ENCODE measurements at places on chromosomes 12 and 14. TPM values are rescaled to one million over a fixed set of nuclear protein-coding genes. Genes with fewer than 3 reads are reported as not detected.
A peak's percentile ranks its signal among the peaks of the same experiment; 100 is the strongest.

GRCh38 chr14:54919330-54919729, 16.7 kb upstream of the GCH1 start:
- H3K36me3 ChIP-seq = no peaks in the 10 kb centered on the region
- no peak overlapping the region for H3K4me3 ChIP-seq
- DNase-seq = no peak
- H3K27me3 ChIP-seq = no peaks in the 10 kb centered on the region
- no peaks in the 10 kb centered on the region for H3K4me1 ChIP-seq

GRCh38 chr14:48035836-48036235, 360.4 kb upstream of the MDGA2 start:
- H3K4me3 ChIP-seq = no peak overlapping the region
- no peaks in the 10 kb centered on the region for H3K4me1 ChIP-seq
- no peaks in the 10 kb centered on the region for H3K36me3 ChIP-seq
- no peaks in the 10 kb centered on the region for H3K27me3 ChIP-seq
- no peak overlapping the region for H3K27ac ChIP-seq

POTEM gene
- not detected for total RNA-seq

DNA sequence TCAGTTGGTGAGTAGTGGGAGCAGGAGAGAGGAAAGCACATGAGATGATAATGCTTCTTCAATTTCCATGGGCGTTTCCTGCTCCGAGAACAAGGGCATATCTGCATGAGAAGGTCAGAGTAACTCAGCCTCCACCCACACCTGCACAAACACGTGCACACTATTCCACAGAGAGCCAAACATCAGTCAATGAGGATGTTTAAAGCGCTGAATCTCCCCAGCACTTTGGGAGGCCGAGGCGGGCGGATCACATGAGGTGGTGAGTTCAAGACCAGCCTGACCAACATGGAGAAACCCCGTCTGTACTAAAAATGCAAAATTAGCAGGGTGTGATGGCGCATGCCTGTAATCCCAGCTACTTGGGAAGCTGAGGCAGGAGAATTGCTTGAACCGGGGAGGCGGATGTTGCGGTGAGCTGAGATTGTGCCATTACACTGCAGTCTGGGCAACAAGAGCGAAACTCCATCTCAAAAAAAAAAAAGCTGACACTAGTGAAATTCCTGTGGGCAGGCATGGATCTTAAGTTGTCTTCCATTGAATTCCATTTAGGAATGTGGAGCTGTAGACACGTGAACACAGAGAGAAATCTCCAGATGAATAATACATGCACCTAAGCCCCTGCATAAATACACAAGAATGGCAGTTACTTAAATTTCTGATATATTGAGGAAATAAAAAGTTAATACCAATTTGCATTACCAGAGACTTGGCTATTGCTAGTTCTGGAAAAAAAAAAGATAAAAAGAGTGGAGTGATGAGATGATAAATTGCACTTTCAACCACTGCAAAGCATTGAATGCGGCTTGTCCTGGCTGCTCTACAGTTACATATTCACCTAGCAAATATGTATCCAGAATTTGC, 1097.4 kb upstream of the TMEM132C start:
- H3K4me1 ChIP-seq = no peaks in the 10 kb centered on the region
- H3K27ac ChIP-seq = no peak overlapping the region
- no peak overlapping the region for H3K4me3 ChIP-seq

DNA sequence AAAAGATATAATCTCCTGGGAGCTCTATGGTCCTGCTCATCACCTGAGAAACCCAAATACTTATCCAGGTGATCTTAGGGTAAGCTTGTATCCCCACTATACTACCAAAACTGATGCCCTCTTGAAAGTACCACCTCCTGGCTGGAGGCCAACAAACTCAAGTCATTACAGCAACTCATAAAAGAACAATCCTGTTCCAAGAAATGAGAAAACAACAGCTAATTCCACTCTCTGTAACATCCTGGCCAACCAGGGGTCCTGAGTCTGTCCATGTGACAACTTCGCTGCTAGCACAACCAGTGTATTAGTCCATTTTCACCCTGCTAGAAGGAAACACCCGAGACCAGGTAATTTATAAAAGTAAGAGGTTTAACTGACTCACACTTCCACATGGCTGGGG, 190.0 kb upstream of the BMP4 start:
- no peak overlapping the region for H3K4me3 ChIP-seq
- no peaks in the 10 kb centered on the region for H3K27me3 ChIP-seq
- no peak overlapping the region for H3K27ac ChIP-seq
- H3K36me3 ChIP-seq = no peaks in the 10 kb centered on the region
- no peak for DNase-seq

DNA sequence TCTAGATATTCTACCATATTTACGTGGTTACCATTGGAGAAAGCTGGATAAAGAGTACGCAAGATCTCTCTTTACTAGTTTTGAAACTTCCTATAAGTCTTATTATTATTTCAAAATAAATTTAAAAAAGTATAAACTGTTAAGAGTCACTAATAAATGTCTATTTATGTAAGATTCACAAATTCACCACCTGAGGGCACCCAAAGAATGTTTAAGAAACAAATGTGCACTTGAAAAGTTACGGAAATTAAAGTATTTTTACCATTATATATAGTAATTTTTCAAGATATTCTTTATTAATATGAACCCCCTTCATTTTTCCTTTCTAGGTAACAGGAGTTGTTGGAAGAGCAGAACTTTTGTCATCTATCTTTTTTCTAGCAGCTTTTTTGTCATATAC, 11.9 kb downstream of the TMTC3 start:
- no peaks in the 10 kb centered on the region for H3K27me3 ChIP-seq
- no peak overlapping the region for H3K4me3 ChIP-seq
- H3K4me1 ChIP-seq = no peaks in the 10 kb centered on the region
- DNase-seq = no peak

GRCh38 chr14:69190191-69190590, 1.1 kb upstream of the EXD2 start:
- H3K27ac ChIP-seq = no peak overlapping the region
- H3K36me3 ChIP-seq = no peaks in the 10 kb centered on the region
- no peaks in the 10 kb centered on the region for H3K27me3 ChIP-seq

STAC3 gene
- not detected for total RNA-seq

SRRM4 gene
- 0.09 TPM for total RNA-seq

SERPINA1 gene
- total RNA-seq = not detected

GRCh38 chr14:22872833-22873520, 1.4 kb downstream of the LRP10 start:
- no peak for DNase-seq
- H3K4me1 ChIP-seq = peaks cover 4% of the 10 kb centered on the region
- no peaks in the 10 kb centered on the region for H3K27me3 ChIP-seq
- peak overlapping the region; percentile 74 for H3K4me3 ChIP-seq
- H3K27ac ChIP-seq = peak overlapping the region; percentile 97
- no peaks in the 10 kb centered on the region for H3K36me3 ChIP-seq

- no peaks in the 10 kb centered on the region for H3K36me3 ChIP-seq
- DNase-seq = no peak
- H3K4me1 ChIP-seq = no peaks in the 10 kb centered on the region
- no peak overlapping the region for H3K4me3 ChIP-seq
- no peak overlapping the region for H3K27ac ChIP-seq
Measured at GRCh38 chr14:101950516-101951215, 13.7 kb upstream of the DYNC1H1 start.

GRCh38 chr12:92718483-92718990, 15.7 kb downstream of the PLEKHG7 start:
- H3K4me3 ChIP-seq = no peak overlapping the region
- no peak overlapping the region for H3K27ac ChIP-seq
- no peaks in the 10 kb centered on the region for H3K4me1 ChIP-seq
- no peaks in the 10 kb centered on the region for H3K36me3 ChIP-seq
- no peaks in the 10 kb centered on the region for H3K27me3 ChIP-seq

CLEC7A gene
- 2.8 TPM for total RNA-seq

RD3L gene
- not detected for total RNA-seq

- H3K27me3 ChIP-seq = no peaks in the 10 kb centered on the region
- no peak for DNase-seq
- H3K36me3 ChIP-seq = no peaks in the 10 kb centered on the region
Measured at GRCh38 chr12:120235369-120236323, 29.9 kb downstream of the PXN start.

DNA sequence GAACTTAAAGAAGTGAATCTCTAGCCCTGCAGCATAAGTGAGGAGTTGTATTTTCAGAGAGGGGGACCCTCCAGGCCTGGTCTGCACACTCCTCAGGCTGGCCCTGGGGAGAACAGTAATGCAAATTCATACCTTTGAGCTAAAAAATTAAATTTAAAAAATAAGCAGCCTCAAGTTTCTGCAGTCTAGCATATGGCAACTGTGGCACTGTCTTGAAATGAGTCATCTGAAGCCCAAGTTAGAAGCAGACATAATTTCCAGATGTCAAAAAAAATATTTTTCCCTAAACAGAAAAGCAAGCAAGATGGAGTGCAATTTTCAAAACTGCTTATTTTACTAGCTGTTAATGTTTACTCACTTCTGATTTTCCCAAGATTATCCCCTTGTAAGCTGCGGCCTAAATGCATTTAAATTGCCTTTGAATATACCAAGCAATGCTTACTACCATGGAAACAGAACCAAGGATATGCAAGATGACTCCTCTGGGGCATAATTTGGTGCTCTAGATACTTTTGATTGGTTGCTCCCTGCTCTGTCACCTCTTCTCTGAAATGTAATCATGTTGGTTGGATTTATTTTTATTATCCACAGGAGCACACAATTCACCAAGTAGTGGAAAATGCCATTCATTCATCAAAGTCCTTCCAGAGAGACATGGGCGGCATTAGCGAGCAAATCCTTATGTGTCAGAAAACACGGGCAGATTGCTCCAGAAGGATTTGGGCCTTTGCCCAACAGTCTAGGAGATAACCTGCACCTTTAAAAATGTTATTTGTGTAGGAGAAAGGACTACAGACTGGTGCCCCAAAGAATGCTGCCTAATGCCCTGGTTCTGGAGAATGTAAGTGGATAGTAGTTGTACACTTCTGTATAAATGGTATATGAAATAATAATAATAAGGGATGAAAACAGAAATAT, 25.0 kb upstream of the DHRS7 start:
- H3K4me1 ChIP-seq = no peaks in the 10 kb centered on the region
- no peak overlapping the region for H3K27ac ChIP-seq
- DNase-seq = no peak
- H3K27me3 ChIP-seq = no peaks in the 10 kb centered on the region
- no peaks in the 10 kb centered on the region for H3K36me3 ChIP-seq

DNA sequence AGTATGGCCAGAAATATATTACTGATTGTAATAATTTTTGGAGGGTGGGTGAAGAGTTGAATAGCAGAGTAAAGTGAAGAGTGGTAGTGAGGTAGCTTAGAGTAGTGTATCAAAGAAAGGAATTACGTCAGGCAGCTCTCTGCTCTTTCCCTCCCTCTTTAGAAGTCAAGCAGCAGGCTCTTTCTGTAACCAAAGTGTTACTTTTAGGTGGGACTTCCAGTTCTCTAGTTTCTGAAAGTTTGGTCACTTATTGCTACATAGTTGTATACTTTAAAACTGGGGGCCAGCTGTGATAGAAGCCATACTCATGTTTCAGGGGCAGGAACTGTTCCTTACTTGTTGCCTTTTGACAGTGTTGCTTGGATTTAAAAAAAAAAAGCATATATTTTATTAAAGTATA, 30.6 kb downstream of the ATF7IP start:
- no peak overlapping the region for H3K4me3 ChIP-seq
- no peak overlapping the region for H3K27ac ChIP-seq
- H3K4me1 ChIP-seq = no peaks in the 10 kb centered on the region
- no peaks in the 10 kb centered on the region for H3K36me3 ChIP-seq
- DNase-seq = no peak

DNA sequence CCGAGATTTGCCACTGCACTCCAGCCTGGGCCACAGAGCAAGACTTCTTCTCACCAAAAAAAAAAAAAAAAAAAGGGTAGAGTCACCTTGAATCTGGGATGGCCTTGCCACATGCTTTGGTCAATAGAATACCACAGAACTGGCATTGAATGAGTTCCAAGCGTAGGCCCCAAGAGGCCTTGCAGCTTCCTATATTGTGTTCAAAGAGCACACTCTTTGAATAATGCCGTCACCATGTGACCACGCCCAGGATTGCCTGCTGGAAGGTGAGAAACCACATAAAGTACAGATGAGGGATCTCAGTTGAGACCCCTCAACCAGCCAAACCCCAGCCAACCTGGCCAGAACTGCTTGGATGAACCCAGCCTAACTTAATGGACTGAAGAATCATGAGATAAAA, 239.2 kb upstream of the AMIGO2 start:
- no peak for DNase-seq
- no peaks in the 10 kb centered on the region for H3K4me1 ChIP-seq
- no peak overlapping the region for H3K4me3 ChIP-seq
- no peak overlapping the region for H3K27ac ChIP-seq
- H3K27me3 ChIP-seq = no peaks in the 10 kb centered on the region

- no peaks in the 10 kb centered on the region for H3K27me3 ChIP-seq
- no peaks in the 10 kb centered on the region for H3K4me1 ChIP-seq
- no peak for DNase-seq
- no peaks in the 10 kb centered on the region for H3K36me3 ChIP-seq
- H3K4me3 ChIP-seq = no peak overlapping the region
Measured at GRCh38 chr12:48051681-48052080, 47.4 kb upstream of the COL2A1 start.

DNA sequence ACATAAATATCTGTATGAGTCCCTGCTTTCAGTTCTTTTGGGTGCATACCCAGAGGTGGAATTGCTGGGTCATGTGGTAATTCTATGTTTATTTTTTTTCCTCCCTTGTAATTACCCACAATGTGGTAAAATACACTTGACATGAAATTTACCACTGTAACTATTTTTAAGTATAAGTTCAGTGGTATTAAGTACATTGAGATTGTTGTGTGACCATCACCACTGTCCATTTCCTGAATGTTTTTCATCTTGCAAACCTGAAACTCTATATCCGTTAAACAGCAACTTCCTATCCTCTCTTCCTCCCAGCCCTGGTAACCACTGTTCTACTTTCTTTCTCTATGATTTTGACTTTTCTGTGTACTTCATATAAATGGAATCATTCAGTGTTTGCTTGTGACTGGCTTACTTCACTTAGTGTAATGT, 51.4 kb downstream of the BORCS5 start:
- no peak overlapping the region for H3K27ac ChIP-seq
- H3K36me3 ChIP-seq = no peaks in the 10 kb centered on the region
- H3K4me3 ChIP-seq = no peak overlapping the region
- no peaks in the 10 kb centered on the region for H3K27me3 ChIP-seq

DNA sequence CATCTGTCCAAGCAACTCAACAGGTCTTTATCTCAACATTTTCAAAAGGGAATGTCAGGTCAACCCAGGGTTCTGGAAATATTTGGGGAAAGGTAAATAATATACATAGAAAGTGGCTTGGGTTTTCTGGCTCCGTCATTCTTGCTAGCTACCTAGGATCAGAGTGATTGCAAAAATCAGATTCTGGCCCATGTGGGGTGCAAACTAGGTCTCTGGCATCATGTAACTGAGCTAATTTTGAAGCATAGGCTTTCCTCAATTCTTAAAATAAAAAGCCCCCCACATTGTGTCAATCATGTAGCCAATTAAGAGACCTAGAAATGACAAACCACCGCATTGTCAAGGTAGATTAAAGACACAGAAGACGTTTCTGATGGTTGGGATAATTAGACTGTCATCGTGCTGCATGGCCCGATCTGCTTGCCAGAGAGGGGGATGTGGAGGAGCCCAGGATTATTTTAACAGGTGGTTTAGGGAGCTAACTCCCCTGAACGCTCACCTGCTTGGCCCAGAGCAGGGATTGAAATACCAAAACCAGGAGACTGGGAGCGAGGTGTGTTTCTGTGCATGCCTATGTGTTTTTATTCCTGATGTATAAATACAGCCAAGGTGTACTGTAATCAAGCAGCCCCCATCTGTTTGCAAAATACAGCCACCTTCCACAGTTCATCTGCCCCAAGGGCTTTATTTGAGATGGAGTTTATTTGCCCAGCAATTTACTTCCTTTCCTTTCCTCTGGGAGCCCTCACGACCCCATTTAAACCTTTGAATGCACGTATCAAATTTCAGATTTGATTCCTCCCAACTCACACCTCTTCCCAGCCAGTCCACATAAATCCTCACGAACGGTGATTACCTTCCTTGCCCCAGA, 189.5 kb downstream of the TTC8 start:
- H3K4me1 ChIP-seq = no peaks in the 10 kb centered on the region
- no peak overlapping the region for H3K27ac ChIP-seq
- no peaks in the 10 kb centered on the region for H3K27me3 ChIP-seq

DEPDC4 gene
- 1.6 TPM for total RNA-seq

Data from uterus (tissue), 4 donors.